ENCODE measurements at places on chromosomes 12 and 14.

DNA sequence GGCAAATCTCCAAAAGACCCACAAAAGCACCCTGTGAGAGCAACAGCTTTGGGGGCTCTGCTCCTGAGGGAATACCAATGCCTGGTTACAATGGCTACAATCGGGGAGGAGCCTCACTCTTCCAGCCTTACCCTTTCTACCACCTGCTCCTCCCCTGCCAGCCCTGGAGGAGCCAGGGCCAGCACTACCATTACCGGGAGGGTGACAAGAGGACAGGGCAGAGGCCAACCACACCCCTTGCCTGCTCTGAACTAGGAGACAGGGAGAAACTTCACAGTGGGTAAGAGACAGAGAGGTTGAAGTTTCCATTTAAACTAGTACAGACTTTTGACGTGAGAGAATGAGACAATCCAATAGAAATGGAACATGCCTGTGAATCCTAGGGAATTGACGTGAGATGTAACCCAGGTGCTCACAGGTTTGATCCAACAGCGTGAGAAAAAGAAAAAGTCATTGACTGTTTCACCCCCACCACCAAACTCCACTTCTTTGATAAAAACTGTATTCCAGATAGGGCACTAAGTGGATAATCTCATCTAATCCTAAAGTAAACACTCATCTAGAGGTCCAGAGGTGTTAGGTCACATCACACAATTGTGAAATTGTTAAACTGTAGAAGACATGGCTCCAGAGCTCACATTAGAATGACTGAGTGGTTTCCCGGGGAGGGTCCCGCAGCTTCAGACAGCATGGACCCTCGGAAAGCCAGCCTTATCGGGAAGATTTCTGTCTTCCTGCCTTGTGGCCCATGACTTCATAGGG is 8.4 kb upstream of the TC2N start:
- DNase-seq: no peak

DNA sequence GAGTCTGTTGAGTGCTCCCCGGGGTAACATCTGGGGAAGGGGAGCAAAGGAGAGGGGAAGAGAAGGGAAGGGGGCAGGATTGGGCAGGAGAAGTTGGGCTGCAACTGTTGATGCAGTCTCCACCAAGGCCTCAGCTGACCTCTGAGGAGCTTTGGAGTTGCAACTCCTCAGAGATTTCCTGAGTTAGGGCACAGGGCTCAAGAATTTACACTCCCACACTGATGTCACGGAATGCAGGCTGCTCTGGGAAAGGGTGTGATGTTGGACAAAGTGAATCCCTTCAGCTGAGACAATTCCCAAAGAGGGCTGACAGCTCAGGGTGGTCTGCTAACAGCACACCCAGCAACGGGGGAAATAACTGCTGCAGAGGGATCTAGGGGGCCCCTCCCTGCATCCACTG is 295.6 kb downstream of the PCNX1 start:
- DNase-seq: no peak

GRCh38 chr12:42568952-42569915 is 20.3 kb downstream of the PRICKLE1 start:
- no peak for DNase-seq

DNA sequence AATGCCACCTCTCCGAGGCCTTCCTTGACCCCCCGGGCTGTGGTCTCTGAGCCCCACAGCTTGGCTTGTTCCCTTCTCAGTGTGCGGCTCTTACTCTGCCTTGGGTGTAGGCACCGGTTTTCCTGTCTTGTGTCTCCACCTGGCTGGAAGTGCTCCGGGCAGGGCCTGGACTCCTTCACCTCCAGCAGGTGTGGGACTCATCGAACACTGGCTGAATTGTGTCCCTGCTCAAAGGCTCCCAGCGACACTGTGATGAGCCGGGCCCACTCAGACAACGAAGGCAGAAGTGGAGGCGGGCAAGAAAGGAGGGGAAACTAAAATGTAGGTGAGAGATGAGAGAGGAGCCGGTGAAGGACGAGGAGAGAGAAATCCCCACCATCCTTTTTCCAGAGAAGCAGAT is 18.0 kb downstream of the TMEM63C start:
- no peak for DNase-seq

- DNase-seq: no peak
Observed at GRCh38 chr14:63922696-63923421, 70.1 kb downstream of the SYNE2 start.
